AG04450 (cell line): ENCODE measurements at places on chromosomes 6 and 20.

- peak; percentile 64 for DNase-seq
Measured at GRCh38 chr6:73521351-73521985, 636 bp upstream of the EEF1A1 start.

- no peak for DNase-seq
Measured at GRCh38 chr6:44676246-44676790, 288.8 kb downstream of the CDC5L start.

DNA sequence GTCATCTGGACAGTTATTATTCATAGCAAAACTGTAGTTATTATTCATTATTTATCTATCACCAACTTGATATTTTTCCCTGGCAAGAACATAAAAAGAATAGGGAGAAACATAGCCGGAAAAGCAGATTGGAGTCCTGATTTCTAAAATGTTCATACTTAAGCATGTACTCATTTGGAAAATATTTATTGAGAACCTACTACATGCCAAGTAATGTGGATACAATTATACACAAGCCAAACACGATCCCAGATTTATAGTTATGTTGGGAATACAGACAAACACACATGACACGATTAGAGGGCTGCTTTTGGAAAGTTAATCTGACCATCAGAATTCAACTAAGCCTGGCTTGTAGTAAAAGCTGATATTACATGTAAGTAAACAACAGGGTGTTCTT, 30.7 kb downstream of the ARHGAP18 start:
- no peak for DNase-seq

- DNase-seq, result no peak
Measured at GRCh38 chr6:39772559-39773273, 19.5 kb upstream of the DAAM2 start.

DNA sequence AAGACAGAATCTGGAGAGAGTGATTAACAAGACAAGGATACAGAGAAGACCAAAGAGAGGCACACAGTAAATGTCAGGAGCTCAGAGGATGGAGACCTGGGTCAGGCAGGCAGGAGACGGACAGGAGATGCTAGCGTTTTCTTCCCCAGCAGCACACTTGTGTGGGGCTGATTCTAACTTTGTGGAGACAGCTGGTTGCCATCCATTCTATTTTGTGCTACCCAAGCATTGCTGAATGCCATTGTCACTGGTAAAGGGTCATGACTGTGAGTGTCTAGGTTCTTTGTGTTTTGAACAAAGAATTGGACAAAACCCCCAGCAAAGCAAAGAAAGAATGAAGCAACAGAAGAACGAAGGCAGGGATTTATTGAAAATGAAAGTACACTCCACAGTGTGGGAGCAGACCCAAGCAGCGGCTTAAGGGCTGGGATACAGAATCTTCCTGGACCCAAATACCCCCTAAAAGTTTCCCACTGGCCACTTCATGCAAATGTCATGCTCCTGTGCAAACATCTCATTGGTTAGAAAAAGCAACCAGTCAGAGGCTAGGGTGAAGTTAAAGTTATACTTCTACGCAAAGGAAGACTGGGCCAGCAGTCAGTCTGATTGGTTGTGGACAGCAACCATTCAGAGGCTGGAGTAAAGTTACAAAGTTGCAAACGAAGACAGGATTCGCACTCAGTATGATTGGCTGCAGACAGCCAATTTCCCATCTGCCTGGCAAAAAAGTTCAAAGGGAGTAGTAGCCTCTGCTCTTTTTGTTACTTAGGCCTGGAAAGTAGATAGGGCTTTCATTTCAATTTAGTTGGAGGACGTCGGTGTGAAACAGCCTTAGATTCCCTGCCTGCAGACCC, 17.5 kb downstream of the PTK7 start:
- DNase-seq, result no peak

DNA sequence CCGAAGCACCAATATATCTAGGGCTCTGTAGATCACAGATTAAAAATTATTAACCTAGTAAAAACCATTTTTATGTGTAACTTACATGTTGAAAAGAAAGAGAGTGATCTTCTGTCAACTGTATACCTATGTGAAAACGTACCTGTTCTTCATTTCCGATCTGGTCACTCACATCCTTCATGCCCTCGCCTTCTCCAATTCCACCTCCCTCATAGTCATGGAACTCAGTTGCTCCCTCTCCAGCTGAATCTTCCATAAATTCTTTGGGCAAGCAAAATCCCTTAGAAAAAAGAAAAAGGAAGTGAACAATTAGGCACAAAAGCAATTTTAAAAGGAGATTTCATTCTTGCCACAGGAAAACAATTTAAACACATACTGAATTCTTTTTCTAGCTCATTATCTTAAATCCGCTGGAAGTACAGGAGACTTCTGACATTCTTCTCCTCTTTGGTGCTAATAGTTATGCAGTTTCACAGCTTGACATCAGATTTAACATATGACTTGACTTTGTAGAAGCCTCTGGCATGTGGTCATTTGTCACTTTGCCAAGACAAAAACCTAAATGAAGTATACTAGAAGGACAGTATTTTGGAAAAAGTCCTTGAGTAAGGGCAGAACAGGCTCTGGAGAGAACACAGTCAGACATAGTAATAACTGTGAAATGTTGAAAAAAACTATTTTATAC, 29.5 kb upstream of the LYRM2 start:
- DNase-seq, result no peak

GRCh38 chr6:7587631-7588100, 2.3 kb upstream of the SNRNP48 start:
- DNase-seq, result no peak

GRCh38 chr6:21259660-21260059, 333.9 kb upstream of the SOX4 start:
- DNase-seq, result no peak

- DNase-seq, result no peak
Measured at GRCh38 chr6:44475417-44475778, 87.9 kb downstream of the CDC5L start.

GRCh38 chr6:133937909-133938308, 15.1 kb upstream of the TBPL1 start:
- DNase-seq, result no peak

GRCh38 chr6:10205892-10206291, 209.0 kb downstream of the TFAP2A start:
- no peak for DNase-seq

DNA sequence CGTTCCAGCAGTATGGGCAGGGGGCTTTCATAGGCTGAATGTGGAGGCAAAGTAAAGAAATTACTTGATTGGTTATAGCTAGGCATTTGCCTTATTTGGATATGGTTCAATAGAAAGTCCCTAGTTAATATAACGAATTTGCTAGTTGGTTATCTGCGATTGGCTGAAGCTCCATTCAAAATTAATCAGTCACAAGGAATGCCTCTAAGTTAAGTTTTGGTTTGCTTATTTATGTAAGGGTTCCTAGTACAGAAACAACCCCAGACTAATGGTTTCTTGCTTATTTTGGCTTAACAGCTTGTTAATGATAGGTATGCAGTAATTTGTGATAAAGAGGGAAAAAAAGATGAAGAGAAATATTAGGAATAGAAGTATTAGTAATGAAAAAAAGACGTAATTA, 87.5 kb downstream of the JAG1 start:
- no peak for DNase-seq

DNA sequence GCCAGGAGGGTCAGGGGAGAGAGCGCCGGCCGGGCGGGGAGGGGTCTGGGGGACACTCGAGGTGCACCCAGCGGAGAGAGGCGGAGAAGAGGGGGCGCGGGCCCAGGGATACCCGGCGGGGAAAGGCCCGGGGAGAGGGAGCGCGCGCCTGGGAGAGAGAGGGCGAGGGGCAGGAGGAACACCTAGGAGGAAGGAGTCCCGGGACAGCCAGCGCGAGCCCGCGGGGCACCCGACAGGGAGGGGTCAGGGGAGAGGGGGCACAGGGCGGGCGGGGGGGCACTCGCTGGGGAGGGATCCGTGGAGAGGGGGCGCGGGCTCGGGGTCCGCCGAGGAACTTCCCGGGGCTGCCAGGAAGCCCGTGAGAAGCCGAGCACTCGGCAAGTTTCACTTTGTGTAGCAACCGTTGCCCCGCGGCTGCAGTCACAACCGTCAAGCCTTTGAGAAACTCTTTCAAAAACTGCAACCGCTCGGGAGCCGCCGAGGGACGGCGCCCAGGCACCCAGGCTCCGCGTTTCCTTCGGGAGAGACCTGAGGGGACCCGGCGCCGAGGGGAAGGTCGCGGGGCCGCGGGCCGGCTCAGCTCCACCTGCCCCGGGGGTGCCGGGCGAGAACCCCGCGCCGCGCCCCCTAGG, 471 bp downstream of the EZR start:
- DNase-seq, result no peak
